ENCODE measurements at places on chromosomes 13 and 19.

DNA sequence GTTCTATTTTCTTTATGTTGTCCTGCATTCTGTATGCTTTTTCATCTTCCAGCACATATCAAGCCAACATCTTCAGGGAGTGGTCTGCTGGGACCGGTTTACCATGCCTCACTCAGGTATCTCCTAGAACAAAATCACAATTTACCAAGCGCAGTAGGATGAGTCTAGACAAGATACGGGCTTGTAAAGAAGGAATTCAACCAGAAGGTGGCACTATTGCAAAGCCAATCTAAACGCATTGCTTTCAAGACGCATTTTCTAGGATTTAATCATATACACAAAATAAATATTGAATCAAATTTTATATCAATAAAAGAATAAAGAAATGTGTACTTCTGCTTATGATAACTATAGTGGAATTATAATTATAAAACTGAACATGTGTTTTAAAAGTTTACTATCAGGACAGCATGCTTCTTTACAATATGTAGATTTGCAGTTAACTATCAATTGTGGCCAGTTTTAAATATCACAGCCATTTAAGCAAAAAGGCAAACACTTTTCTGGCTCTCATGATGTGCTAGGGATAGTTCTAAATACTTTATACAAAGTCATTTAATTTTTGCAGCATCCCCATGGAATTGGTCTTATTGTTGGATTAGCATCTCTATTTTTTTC, 16.1 kb upstream of the TPP2 start:
- DNase-seq, result peak; percentile 86

- no peak for DNase-seq
Observed at GRCh38 chr13:25490236-25490635, 118.5 kb downstream of the ATP8A2 start.

- no peak for DNase-seq
Observed at GRCh38 chr19:43781630-43782310, 997 bp upstream of the KCNN4 start.

- DNase-seq, result no peak
Observed at GRCh38 chr19:294341-294945, 3.2 kb upstream of the PLPP2 start.

DNA sequence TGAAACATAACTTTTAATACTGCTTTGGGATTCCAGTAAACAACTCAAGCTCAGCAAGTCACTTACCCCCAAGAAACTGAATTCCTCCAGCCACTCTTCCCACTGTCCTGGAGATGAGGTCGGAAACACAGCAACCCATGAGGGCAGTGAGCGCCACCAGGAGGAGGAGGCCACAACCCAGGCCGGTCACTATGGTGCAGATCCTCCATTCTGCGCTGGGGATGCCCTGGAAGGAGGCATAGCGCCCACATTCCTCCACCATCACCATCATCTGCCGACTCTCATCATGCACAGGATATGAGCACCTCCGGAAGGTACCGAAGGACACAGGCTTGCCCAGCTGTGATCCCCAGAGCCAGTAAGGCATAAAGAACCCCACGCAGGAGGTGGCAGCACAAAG, 2.2 kb downstream of the LHFPL6 start:
- DNase-seq, result no peak

DNA sequence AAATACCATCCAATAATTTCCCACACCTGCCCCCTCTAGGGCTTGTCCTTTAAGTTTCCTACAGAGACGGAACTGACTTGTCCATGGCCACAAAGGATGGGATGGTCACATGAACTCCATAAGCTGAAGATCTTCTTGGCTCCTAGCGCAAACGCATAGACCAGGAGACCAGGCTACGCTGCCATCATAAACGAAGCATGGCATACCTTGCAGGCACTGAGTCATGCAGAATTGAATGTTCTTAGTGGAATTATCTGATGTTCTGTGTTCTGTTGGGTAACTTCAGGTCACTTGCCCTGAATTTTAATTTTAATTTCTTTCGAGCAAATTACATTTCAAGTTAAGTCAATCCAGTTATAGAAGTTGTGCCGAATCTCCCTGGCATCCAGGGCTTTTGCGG, 96.4 kb upstream of the STARD13 start:
- no peak for DNase-seq

DNA sequence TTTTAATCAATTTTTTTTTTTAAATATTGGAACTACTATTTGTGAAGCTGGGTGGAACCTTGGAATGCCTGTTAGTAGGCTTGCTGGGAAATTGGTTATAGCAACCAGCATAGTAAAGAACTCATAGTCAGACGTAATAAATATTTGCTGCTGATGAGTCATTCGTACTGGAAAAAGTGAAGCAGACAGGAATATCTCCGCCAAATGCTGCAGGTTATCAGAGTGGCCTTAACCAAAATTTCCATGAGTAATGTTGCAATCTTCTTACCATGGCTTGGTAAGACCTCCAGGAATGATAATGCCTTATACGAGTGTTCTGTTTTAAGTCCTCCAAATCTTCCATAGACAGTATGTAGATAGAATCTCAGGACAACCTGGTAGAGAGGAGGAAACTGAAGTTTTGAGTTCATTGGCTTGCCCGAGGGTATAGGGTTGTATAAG, 34.2 kb downstream of the MBNL2 start:
- no peak for DNase-seq

DNA sequence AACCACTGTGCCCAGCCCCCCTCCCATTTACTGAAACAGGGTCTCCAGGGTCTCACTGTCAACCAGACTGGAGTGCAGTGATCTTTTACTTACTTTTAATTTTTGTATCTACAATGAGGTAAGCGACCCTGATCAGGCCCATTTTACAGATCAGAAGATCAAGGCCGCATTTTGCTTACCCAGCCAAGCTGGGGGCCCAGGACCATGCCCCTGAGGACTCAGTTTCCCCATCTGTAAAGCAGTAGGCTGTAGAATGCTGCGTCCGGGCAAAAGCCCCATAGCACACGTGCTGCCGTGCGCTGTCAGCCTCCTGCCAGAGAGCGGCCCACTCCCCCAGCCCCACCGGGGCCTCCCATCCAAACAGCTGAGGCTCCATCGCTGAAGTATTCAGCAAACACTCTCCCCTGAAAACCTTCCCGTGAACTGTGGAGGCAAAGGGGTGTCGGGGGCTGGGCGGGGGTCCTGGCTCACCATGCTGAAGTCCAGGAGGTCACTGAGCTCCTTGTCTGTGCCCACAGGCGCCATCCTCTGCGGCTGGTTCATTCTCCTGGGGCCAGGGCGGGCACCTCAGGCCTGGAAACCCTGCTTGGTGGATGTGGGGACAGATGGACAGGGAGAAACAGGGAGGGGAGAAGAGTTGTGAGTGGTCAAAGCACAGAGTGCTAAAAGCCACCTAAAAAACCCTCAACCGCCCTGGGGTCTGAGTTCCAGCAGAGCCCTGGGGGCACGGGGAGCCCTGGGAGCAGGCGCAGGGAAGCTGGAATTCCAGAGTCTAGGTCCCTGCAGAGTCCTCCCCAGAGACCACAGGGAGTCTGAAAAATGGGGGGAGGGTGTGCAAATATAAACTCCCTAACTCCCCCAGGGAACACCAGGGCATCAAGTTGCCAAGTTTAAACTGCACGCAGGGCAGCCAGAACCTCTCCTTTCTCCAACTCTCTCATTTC, 2.4 kb downstream of the TCF3 start:
- DNase-seq, result no peak

DNA sequence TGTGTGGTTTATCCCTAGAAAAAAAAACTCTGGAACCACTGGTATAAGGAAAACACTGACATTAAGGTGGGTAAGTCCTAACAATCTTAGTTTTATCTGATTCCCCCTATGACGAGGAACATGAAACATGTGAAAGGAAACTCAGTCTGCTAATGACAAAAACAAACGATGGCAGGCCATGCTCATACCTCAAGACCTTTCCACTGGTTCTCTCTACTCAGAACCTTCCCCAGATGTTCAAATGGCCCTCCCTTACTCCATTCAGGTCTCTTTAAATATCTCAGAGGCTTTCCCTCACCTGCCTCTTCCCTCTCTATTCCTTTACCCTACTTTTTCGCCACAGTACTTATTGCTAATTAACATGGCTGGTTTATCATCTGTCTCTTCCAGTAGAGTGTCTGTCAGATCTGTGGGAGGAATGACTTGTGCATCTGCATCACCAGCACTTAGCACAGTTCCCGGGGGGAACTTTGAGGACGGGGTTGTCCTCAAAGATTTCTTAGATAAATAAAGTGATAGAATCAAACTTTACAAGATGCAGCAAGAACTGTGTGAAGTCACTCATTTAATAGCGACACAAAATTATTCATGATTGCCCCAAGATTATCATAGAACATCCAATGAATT, 1.5 kb downstream of the TUBGCP3 start:
- no peak for DNase-seq

- DNase-seq, result no peak
Observed at GRCh38 chr13:113172419-113172926, 14.0 kb downstream of the PROZ start.

DNA sequence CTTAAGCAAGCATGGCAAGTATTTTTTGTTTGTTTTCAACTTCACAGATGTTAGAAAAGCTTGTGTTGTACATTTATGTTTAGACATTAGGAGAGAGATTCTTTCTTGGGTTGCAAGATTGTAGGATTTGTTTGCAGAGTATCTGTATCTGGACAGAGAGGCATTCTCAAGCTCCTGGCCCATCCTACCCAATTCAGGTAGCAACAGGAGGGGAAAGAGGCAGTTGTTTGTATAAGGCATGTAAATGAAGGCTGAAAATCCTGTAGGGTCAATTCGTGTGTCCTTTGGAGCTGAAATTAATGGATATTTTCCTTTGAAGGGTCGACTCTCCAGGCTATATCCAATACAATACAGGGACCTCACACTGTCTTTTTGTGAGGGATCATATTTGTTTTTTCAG, 147.3 kb downstream of the KCNRG start:
- DNase-seq, result no peak

GRCh38 chr19:3893509-3894179, 13.2 kb downstream of the ATCAY start:
- DNase-seq, result no peak

All from tongue (tissue), 3 donors.